ENCODE measurements at places on chromosomes 7 and 10. TPM values are rescaled to one million over a fixed set of nuclear protein-coding genes. Genes with fewer than 3 reads are reported as not detected.

The PAX4 gene
- total RNA-seq: not detected

The HOGA1 gene
- total RNA-seq: 3.3 TPM

The ANKRD30A gene
- total RNA-seq: not detected

The AKR1C2 gene
- total RNA-seq: 62.1 TPM

The CNPY1 gene
- not detected for total RNA-seq

The ACBD5 gene
- 20.7 TPM for total RNA-seq
